ENCODE measurements at places on chromosomes 12 and 14.

DNA sequence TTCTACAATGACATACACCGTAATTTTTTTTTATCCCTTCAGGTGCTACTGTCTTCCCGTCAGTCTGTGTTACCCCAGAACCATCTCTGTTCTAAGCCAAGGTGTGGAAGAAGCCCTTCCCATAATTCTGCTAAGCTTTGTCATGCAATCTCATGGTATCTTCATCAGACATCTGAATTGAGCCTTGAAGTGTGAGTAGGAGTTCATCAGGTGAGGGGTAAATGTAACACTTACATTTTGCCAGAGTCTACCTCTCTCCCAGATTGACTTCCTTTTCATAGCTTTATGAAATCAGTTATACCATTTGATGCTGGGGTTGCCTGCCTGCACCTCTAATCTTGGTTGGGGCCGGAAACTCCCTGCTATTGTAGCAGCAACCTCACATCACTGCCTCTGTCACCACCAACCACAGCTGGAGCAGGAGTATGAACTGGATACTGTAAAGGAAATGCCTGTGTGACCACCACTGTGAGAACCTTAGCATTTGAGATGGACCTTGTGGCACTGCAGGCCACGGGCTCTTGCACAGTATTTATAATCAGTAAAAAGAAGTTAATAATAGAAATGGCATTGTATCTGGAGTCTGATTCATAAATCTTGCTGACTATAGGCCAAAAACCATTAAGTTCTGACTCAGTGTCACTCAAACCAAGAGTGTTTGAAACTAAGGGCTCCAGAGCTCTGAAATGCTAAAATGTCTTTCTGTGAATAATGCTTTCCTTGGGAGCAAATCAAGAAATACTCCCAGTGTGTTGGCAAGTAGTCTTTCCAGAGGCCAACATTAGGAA is 58.7 kb upstream of the STK38L start:
- no peak for DNase-seq

GRCh38 chr14:81449114-81449513 is 49.0 kb upstream of the STON2 start:
- DNase-seq = no peak

DNA sequence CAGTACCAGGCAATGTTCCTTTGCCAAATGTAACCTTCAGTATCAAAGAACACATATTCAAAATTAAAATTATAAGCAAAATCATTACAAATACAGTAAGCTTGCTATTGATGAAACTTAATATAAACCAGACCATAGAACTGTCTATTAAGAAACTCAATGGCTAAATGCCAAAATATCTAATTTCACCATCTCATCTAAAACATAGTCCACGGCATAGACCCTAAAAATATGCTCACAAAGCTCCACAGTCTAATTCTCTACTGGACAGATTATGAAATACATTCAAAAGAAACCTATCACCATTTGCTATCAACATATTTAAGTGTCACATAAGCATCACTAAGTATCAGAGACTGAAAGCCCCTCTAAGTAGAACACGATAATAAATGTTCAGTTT is 25.2 kb downstream of the DUSP16 start:
- no peak for DNase-seq

- DNase-seq = no peak
These were observed 89.6 kb downstream of the MSRB3 start for GRCh38 chr12:65368055-65368454.
